Fibroblast of the aortic adventitia (primary cell): ENCODE measurements at places on chromosomes 5 and 9.

DNA sequence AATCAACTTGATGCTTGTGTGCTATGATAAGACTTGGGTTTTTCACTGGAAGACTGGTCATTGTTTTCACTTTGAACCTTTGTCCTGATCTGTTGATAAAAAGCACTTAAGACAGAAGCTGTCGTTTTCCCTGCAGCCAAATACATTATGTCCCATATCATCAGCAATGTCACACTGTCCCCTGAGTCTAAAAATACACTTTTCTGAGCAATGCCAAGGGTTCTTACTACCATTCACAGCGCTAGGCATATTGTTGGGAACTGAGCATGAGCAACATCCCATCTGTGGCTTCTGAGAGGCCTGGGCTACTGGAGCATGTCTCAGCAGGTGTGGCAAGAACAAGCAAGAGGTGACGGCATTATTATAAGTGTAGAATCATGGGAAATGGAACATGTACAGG is 81.8 kb downstream of the SEMA6A start:
- DNase-seq, result no peak

DNA sequence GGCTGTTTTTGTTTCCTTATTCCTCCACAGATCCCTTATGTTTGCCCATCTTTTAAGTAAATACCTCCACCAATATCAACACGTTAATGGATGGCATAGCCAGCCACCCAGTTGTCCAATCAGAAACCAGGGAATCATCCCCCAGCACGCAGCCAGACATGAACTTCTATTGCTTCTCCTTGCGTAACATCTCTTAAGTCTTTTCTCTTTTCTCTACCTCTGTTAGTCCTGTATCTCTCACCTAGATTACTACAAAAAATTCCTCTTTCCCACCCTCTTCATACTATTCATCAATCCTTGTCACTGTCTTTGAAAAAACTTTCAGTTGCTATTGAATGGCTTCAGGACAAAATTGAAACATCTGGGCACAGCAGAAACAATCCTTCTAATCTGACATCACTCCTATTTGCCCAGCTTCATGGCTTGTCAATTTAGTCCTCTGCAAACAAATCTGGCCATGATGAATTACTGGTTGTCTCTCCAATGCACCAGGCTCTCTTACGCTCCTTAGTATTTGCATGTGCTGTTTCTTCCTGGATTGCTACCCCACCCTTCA is 349.3 kb downstream of the RAB3C start:
- no peak for DNase-seq

GRCh38 chr5:164137095-164137494 is 631.7 kb downstream of the MAT2B start:
- DNase-seq, result no peak

GRCh38 chr9:120579139-120580050 is 572 bp downstream of the CDK5RAP2 start:
- no peak for DNase-seq

DNA sequence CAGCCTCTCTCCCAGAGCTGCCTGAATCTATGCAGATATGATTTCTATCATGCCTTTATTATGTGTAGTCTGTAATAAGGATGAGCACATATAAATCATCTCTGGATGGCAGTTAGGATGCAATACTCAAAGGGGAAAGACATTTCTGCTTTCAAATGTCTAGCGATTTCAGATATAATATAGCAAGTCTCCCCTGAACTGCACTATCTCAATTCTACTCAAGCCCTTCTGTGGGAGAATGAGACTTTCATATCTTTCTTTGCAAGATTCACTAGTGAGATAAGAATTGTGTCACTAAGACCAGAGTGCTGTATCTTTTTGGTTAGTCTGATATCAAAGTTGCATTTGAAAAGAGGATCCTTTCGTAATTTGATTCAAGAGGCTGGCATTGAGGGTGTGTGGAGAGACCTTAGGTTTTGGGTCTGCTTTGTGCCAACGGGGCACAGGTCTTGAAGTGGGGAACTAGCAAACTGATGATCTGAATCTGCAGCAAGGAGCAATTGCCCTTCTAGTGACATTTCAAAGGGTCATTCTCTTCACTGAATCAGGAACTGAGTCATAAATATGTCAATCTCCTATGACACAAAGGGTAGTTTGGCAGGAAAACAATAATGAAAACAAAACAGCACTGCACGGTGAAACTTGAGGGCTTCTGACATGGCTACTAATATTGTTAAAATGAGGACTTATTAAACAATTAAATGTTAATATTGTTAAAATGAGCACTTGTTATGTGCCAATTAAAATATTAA is 305.5 kb upstream of the CLINT1 start:
- DNase-seq, result no peak

- DNase-seq, result no peak
Measured at GRCh38 chr9:714675-715074, 126.8 kb upstream of the DMRT1 start.

GRCh38 chr9:2043881-2044462 is 28.8 kb downstream of the SMARCA2 start:
- DNase-seq, result no peak

DNA sequence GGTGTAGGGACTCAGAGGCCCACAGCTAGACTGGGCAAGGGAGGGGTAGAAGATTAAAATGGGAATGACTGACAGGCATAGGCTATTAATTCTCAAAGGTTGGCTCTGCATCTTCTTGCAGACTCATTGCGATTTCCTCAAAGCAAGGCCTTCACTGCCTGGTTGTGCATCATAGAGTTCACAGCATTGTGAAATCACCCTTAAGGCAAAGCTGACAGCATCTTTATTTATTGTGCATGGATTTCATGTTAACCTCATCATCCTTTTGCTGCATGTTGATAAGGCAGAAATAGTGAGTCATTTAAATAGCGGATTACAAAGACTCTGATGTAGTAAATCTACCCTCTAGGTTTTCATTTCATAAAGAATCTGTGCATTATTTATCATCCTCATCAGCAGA is 13.6 kb upstream of the PALM2AKAP2 start:
- DNase-seq, result peak; percentile 86

DNA sequence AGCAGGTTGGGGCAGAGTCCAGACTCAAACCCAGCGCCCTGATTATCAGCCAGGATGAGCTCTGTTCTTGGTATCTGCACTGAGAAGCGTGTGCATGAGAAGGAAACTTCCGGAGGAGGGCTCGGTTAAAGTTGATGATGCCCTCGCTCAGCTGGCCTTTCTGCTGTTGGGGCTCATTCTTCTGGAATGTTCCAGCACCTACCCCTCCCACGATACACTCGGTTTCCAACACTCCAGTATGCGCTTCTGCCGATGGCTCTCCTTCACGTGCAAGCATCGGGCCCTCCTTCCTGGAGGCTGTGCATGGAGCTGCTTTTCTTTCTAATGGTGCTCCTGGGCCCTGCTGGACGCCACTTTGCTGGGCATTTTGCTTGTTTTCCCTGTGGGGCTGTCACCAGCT is 134.0 kb downstream of the RXRA start:
- DNase-seq, result no peak

- peak; percentile 81 for DNase-seq
Measured at GRCh38 chr5:149636861-149637246, 55.6 kb downstream of the ARHGEF37 start.

DNA sequence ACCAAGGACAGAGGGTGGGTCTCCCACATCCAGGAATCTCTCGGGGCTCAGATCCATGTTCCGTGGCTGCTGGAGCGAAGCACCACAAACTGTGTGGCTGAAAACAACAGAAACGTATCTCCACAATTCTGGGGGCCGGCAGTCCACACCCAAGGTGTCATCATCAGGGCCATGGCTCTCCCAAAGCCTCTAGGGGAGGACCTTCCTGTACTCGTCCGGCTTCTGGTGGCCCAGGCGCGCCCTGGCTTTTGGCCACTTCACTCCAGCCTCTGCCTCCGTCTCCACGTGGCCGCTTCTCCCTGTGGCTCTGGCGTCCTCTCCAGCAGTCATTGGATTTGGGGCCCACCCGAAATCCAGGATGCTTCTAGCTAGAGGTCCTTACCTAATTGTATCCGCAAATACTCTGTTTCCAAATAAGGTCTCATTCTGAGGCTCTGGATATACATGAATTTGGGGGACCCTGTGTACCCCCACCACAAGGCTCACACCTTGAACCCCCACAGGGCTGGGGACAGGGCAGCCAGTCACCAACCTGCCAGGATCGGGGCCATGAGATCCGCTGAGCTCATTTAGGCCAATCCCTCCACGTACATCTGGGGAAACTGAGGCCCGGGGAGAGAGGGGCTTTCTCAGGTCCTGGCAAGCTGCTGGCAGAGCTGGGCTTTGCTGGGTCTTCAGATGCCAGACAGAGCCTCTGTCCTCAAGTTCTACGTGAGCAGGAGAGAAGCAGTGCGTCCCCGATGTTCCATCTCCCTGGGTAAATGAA is 158.2 kb downstream of the OLFM1 start:
- DNase-seq, result no peak

GRCh38 chr5:3336666-3337065 is 259.0 kb upstream of the IRX1 start:
- no peak for DNase-seq

- no peak for DNase-seq
Measured at GRCh38 chr5:133562554-133562953, 49.8 kb downstream of the FSTL4 start.

DNA sequence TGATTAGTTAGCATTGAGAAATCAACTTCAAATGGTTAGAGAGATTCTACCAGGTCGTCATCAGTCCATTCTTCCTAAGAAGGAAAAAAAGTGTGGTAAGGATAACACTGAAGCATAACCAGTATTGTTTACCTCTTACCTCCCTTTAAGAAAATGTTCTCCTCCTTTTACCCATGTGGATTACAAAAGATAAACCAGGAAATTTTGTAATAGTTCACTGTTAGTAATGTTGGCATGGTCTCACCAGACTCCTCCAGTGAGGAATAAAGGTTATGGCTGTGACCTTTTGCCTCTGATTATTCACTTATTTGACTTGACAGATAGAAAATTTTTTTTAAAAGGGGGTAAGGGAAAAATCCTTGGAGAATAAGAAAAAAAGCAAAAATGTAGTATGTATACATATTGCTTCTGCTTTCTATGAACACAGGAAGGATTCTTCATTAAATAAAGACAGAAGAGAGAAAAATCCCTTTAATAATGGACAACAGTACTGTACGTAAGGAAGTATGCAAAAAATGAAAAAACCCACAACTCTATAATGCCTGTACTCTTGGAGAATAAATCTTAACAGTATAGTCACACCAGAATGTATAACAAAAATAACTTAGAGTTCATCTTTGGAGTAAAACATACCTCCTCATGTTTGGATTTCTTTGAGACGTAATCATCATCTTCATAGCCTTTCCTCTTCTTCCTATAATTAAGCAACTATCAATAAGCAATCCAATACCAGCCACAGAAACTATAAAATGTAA is 18.1 kb downstream of the CCNH start:
- DNase-seq, result peak; percentile 75

DNA sequence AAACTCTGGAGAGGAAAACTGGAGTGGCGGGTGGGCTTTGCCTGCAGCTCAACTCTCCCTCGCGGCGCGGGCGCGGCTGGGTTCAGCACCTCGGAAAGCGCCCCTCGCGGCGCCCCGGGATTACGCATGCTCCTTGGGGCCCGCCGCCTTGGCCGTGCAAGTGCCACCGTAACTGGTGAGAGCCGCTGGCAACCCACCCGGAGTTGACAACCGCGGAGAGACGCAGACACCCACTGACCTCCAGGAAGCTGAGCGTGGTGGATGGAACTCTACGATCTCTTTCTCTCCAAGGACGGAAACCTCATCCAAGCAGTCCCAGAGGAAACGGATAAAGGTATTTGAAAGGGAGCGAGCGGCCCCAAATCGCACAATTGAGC is 194 bp upstream of the RXFP3 start:
- peak; percentile 61 for DNase-seq

DNA sequence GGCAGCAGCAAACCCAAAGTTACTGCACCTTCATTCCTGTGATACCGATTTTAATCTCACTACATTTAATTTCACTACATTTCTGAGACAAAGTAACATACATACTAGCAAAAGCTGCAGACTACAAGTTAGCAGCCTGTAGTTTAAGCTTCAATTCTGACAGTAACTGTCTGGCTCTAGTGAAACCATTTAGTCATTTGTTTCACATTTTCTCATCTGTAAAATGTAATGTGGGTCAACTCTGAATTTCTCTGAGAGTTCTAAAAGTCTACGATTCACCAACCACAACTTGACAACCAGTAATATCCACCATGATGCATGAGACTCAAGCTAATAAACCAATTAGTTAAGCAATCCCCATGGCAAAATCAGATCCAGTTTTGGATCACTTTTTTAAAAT is 408.9 kb downstream of the PDE4D start:
- no peak for DNase-seq
